Fibroblast of skin of left quadriceps (primary cell): ENCODE measurements at places on chromosomes 3 and 15.
A peak's percentile ranks its signal among the peaks of the same experiment; 100 is the strongest.

DNA sequence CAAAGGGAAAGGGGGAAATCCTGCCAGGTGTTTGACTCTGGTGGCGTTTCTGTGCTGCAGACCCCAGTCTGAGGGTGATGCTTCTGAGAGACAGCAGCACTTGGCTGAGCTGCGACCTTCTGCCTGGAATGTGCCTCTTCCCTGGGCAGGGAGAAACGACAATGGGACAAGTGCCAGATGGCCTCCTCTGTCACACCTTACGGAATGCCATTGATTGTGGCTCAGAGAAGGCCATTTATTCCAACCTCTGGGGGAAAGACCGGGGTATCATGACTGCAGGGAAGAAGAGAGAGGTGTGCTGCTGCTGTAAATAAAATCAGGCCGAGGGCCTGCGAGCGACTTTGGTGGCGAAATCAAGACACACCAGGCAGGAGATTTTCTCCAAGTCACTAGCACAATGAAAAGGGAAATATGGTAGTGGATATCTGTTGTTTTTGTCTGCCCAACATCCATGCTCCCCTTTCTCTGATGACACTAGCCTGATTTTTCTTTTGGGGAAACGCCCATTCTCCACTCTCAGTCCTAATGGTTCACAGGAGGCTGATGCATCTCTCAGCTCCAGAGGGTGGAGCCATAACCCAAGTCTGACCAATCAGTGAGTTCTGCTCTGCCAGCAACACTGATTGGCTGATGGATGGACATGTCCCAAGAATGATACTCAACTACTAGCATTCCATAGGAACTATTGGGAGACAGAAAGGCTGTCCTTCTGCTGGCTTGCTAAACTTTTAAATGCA lies 336.1 kb downstream of the FOXP1 start:
- DNase-seq = no peak

GRCh38 chr15:72609862-72610261 lies 44.6 kb upstream of the GOLGA6B start:
- DNase-seq = no peak

DNA sequence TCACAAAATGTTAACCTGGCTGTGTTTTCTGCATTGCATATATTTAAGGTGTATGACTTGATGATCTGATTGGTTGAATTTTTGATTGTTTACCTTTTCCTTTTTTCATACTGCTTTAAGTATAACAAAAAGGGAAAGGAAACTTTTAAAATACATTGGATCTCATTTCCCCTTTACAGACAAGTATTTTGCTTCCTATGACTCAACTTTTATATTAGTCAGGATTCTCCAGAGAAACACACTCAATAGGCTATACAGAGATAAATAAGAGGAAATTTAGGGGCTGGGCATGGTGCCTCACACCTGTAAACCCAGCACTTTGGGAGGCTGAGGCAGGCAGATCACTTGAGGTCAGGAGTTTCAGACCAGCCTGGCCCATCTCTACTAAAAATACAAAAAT lies 205.8 kb downstream of the TJP1 start:
- no peak for DNase-seq

- DNase-seq = no peak
These were observed 371 bp upstream of the CLSTN2 start for GRCh38 chr3:139934613-139935015.

DNA sequence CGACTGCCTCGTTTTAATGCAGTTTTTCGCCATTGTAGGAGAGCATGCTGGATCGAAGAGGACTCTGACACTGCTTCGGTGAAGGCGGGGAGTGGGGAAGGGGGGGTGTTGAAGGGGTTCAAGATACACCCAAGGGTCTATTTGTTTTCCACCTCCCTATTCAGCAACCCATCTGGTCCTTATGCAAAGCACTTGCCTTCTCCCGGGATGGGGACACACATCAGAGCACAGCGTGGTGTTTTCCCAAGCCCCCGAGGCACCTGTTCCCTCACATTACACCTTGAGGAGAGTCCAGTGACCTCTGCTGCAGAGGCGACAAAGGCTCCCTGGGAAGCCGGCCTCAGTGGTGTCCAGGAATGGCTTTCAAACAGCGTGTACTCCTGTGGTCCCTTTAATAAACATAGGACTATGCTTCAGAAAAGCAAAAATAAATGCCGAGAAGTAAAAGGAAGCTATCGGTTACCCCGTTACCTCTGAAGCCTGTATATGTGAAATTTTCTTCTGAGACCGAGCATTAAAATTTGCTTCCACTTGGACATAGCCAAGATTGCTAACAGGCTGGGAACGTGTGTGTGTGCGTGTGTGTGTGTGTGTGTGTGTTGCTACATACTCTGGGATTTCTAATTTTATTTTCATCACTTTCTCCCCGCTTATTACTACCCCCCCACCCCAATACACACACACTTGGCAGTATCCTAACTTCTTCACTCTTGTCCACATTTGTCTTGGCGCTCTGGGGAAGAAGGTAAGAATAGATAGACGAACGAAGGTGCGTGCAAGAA lies 53.2 kb downstream of the CCDC54 start:
- no peak for DNase-seq

DNA sequence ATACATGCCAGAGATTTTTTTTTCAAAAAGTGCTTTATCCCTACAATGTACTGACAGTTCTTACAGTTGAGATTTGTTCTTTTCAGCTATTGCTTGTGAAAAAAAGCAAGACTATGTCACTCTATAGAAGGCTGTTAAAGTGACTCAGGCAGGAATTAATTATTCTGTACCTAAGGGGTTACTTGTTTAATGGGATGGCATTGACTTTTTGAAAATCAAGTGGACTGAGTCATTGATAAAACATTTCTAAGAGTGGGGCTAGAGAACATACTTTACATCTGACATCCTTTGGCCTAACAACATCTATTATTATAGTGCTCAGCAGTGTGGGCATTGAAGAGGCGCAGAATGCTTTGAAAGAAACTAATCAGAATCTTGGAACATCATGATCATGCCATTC lies 34.3 kb downstream of the INTS14 start:
- DNase-seq = peak; percentile 20

DNA sequence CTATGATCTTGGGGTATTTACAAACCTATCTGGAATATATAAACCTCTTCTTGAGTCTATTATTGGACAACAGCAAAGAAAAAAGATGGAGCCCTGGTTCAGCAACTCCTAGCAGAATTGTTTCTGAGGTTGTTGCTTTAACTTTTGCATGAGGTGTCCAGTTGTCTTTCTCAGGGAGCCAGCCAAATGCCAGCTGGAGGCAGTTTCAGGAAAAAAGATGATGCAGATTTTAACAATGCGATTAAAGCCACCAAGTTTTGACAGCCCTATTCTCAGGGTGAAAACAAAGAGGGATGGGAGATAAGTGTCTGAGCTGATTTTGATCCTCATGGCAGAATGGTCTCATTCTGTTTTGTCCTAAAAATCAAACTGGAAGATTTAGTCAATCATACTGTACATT lies 181.6 kb upstream of the RASGRP1 start:
- DNase-seq = no peak

DNA sequence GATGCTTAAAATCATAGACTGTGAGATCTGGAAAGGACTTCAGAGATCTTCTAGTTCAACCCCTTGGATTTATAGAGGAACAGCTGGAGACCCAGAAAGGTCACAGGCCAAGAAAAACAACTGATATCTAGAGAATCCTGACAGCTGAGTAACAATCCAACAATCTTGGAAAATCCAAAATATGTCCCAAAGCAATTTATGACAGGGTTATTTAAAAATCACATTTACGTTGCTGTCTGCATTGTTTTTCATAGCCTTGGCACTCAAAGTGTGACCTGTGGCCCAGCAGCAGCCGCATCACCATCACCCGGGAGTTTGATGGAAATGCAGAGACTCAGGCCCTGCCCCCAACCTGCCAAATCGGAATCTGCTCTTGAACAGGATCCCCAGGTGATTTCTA lies 78.8 kb downstream of the FBN1 start:
- DNase-seq = no peak
